NCI-H526 (cell line): ENCODE measurements at places on chromosomes 11 and 22.
A peak's percentile ranks its signal among the peaks of the same experiment; 100 is the strongest.

DNA sequence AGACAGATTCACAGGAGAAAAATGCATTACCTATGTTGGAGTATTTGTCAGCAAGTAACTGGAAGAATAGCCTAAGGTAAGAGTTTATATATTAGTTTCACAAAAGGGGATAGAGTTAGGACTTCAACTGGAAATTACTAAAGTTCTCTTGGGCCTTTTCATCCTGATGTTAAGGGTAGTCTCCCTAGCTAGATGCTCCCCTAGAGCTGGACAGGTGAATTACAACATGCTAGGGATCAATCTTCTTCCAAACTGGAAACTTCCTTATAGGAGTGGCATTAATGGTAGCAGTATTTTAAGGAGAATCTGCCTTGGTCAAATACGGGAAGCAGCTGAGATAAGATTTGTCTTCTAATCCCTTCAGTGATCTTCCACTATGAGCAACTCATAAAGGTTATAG, 632.8 kb upstream of the RAG2 start:
- DNase-seq = no peak

DNA sequence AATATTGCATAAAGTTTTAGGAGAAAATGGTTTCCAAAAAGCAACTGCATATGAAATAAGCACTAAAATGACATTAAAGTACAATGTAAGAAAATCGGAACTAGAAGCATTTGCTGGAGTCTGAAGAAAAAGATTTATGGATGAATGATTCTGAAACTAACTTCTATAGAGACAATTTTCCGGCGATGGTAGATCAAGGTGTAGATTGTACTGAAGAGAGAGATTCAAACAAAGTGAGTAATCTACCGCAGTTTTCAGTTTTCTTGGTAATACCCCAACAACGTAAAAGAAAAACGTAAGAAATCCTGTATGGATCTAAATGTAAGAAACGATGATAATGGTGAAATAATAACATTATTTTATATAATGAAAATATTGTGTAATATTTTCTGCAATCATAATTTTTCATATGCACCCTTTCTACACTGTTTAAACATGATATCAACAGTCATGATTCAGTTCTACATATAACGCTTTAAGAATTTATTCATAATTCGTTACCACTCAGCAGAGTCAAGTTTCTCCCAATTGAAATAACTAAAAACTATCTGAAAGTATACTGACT, 1.8 kb upstream of the CDPF1 start:
- no peak for DNase-seq

- peak; percentile 57 for DNase-seq
Measured at GRCh38 chr11:66546368-66546965, at the start of gene ACTN3. Gene ACTN3 (plus strand): TSS chr11:66546903. CDS start chr11:66546938, 35 bp downstream.

GRCh38 chr22:20506543-20507252, 712 bp upstream of the MED15 start:
- DNase-seq = no peak

DNA sequence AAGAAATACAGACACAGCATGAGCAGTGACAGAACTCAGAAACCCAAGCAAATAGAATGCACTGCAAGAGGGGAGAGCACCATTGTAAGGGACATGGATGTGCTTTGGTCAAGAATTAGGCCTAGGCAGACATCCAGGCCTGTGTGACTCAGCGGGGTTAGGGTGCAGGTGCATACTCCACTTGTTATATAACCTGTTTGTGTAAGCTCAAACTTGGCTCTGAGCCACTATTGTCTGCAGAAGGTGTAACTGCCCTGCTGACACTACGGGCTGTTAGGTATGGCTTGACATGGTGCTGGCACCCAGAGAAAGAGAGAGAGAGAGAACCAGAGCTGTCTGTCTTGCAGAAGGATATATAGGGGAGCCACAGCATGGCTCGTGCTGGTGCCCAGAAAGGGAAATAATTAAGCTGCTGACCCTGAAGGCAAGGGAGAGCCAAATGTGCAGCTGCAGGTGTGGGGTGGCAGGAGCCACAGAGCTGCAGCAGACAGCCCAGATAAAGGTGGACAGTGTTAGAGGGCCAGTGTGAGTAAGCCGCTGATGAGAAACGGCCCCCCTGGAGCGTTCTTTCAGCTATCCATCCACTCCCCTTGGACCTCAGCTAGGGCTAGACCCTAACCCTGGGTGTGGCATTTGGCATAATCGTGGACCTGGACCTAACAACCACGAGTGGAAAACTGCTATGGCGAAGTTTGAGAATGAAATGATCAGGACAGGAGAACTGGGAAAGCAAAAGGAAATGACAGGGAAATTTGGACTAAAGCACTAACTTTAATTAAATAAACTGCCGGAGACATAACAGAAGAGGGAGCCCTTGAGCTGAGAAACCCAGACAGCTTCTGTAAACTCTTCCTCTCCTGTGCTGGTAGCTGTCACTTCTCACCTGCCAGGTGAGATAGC, 253.0 kb upstream of the CCDC179 start:
- DNase-seq = peak; percentile 73
